ENCODE measurements at places on chromosomes 7 and 10.

DNA sequence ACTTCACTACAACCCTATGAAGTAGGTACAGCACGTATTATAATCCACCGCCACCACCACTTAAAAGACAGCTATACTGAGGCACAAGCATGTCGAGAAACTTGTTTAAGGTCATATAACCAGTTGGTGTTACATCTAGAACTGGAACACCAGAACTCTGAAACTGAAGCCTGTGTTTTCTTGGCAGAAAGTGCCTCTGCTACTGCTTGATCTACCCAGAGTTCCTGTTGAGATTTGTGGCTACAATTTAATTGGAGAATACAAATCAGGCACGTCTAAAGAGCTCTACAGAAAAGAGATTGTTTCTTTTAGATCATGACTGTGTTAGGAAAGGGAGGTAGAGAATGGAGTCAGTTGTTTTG lies 4.3 kb upstream of the ADD3 start:
- no peak for DNase-seq

GRCh38 chr7:74233655-74234285 lies 20.4 kb downstream of the RFC2 start:
- no peak for DNase-seq

DNA sequence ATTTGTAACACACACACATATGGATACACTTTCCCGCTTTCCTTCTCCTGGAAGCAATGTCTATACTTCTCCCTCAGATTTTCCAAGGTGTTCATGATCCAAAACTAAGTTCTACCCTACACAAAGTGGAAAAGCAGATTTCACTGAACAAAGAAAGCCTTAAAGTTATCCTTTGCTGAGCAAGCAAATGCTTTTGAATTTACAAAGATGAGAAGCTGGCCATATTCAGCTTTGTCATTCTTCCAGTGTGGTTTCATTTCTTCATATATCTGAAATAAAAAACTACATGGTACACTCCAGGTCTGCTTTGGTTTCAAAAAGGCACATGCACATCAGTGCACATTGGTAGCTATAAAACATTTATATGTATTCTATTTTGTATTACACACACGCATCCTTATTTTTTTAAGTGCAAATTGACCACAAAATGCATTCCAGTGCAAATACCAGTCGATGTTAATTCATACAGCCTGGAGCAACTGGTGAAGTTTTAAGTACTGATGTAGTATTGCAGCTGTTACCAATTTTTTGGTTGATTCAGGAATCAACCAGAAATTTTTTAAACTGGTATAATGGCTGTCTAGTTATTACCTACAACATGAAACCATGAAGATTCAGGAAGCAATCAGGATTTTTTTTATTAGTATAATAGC lies 65.5 kb upstream of the SRPK2 start:
- no peak for DNase-seq

- no peak for DNase-seq
Measured at GRCh38 chr10:100468978-100469377, 6.2 kb downstream of the WNT8B start.

GRCh38 chr7:136894789-136895188 lies 26.3 kb downstream of the CHRM2 start:
- no peak for DNase-seq

Measured in stimulated activated CD8-positive, alpha-beta memory T cell treated with anti-CD3 and anti-CD28 coated beads, Interleukin-15, amount 100 ng/mL, for 1 hour (primary cell).